Stimulated activated CD4-positive, alpha-beta T cell treated with anti-CD3 and anti-CD28 coated beads, Interleukin-1b, Interleukin-23, amount 100 ng/mL, for 24 hours (primary cell): ENCODE measurements at places on chromosomes 1 and 21.

GRCh38 chr21:35015435-35016024, 33.6 kb downstream of the RUNX1 start:
- no peak for DNase-seq

DNA sequence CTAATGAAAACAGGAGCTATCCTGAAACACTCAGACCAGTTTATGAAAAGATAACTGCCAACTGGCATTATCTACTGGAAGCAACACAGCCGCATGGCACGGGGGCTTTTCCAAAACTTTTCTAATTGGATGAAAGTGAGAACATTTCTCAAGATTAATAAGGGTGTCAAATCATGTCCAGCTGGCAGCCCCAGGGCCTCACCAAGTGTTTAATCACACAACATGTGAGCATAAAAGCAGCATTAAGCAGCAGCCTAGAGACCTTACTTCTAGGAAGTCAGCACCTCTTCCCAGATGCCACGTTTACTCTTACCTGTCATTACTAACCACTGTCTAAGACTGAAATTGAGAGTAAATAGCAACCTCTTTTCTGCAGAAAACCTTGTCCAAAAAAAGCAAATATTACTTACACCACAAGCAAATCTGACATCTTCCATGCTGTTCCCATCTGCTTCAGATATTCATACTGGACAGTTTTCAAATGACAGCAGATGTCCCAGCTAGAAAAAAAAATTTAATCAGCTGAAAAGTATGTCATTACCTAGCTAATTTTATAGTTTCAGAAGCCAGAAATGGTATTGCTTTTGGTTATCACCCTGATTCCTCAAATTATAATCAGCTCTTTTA, 341.5 kb upstream of the ZP4 start:
- no peak for DNase-seq

GRCh38 chr1:202890392-202890791, 1.4 kb upstream of the RABIF start:
- DNase-seq, result no peak

- DNase-seq, result peak; percentile 35
These were observed 66.6 kb upstream of the LAPTM5 start for GRCh38 chr1:30823969-30824735.

GRCh38 chr1:116711263-116711840, 42.9 kb upstream of the CD2 start:
- DNase-seq, result peak; percentile 13

- no peak for DNase-seq
These were observed 41.9 kb downstream of the UBE2G2 start for GRCh38 chr21:44759628-44760285.

GRCh38 chr21:41973427-41973831, 19.6 kb upstream of the C2CD2 start:
- DNase-seq, result no peak

DNA sequence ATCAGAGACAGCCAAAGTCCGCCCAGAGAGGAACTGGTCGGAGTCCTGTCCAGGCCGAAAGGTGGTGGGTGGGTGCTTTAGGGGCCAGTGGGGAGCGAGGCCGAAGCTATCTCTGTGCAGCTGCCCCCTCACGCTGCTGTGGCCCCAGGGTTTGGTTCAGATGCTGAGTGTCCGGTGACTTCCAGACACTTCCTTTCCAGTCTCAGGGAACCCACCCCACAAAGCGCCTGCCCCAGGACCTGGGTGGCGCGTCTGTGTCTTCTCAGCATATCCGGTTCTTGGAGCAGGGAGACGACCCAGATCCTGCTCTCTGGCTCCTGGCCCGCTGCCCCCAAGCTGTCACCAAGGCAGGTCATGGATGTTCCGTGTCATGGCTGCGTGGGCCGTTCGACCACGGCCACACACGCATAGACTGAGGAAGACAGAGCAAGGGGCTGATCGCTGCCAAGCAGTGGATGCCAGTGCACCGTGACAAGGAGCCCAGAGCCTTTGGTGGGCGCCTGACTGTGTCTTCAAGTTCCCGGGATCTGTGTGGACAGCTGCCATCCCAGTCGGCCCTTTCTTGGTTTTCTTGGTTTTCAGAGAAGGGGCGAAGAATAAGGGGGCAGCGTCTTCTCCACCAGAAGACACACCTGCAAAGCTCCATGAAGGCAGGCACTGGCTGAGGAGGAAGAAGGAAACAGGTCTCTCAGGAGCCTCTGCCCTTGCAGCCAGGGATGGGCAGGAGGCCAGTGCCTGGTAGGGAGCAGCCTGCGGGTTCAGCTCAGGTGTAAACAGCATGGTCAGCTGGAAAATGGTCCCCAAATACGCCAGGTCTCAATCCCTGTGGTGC, 22.9 kb upstream of the COL18A1 start:
- DNase-seq, result no peak

DNA sequence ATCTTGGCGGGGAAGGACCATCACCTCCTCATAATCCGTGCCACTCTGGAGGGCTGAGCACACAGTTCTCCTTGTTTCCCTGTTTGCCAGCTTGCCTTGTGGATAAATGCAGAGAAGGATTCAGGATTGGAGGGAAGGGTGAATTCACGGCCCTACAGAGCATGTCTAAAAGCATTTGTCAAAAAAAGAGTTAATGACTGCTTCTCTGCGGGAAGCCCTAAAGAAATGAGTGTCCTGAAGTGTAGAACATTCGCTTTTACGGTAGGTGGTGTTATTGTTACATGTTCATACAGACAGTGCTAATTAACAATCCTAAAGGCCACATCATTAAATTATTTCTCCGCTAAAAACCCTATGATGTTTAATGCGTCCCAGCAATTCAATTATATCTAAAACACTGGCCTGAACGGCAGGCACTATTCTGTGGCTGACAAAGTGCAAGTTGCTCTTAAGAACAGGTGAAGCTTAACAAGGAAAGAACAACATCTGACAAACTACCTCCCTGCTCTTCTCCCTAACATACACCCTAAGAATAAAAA, 112.3 kb upstream of the NFIA start:
- no peak for DNase-seq

GRCh38 chr21:34075760-34076660, 2.6 kb downstream of the MRPS6 start:
- no peak for DNase-seq

- DNase-seq, result no peak
These were observed 58.3 kb upstream of the FASLG start for GRCh38 chr1:172600615-172601014.

DNA sequence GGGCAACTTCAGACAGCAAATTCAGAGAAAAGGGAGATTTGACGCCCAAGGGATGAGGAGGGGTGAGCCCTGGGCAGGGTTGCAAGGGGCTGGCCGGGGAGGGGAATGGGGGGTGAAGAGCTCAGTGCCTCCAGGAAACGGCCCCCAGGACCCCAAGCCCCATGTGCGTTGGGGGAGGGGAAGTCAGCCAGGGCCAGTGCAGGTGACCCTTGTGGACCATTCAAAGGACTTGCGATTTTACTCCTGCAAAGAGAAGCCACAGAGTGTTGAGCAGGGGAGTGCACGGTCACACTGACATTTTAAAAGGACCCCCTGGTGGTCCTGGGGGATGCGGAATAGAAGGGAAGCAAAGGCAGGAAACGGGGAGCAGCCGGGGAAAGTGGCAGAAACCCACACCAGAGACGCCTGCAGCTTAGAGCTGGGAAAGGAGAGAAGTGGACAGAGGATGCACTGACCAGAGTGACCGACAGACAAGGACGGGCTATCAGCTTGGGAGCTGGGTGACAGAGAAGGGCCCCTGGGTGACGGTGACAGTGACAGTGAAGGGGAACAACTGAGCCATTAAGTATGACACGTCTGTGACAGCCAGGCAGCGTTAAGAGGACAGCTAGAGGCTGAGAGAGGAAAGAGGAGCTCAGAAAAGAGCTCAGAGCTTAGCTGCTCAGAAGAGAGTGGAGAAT, 54.0 kb upstream of the TMEM51 start:
- no peak for DNase-seq

DNA sequence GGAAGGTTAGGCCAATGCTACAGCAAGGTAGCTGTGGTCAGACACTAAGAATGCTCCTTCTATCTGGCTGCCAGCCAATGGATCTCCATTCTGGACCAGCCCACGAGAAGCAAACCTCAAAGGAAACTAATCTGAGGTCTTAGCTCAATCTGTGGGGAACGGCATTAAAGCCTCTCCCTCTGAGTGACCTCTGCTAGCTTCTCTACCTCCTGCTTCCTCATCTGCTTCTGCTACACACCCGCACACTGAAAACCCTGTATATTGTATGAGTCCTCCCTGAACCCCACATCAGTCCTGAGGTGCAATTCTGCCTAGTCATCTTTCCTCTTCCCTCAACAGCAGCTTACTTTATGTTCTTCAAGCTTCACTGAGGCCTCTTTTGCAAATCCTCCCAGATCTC, 6.9 kb upstream of the GALE start:
- no peak for DNase-seq

DNA sequence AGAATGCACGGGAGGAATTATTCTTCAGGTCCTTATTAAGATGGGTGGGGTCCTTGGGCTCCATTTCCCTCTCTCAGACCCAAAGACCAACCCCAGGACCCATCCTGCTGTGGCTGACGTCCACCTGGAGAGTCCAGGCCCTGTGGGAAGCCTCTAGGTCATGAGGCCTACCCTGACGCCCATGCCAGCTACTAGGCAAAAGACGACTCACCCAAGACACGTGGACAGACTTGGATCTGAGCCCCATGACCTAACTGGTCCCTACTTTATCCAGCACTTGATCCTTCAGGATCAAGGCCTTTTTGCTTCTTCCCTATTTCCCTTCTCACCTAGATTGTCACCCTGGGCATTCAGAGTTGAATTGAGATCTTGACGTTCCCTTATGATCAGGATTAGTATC, 56.0 kb upstream of the CASZ1 start:
- no peak for DNase-seq

DNA sequence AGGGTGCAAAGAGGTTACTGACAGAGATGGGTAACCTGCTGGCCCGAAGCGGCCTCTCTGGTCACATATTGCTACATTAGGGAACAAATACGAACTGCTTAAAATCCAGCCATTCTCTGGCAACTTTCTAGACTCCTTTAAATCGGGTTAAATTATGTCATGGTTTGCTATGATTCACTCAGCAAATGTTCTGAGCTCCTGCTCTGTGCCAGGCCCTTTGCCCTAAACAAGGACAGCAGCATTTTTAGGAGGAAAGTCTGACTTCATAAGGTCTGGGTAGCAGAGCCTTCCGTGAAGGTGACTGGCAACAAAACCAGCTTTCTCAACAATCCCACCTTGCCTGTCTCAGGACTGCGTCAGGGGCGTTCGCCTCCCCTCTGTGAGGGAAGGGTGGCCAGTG, 15.4 kb downstream of the ZP4 start:
- no peak for DNase-seq

GRCh38 chr1:203624341-203624712, 2.3 kb upstream of the ATP2B4 start:
- no peak for DNase-seq

DNA sequence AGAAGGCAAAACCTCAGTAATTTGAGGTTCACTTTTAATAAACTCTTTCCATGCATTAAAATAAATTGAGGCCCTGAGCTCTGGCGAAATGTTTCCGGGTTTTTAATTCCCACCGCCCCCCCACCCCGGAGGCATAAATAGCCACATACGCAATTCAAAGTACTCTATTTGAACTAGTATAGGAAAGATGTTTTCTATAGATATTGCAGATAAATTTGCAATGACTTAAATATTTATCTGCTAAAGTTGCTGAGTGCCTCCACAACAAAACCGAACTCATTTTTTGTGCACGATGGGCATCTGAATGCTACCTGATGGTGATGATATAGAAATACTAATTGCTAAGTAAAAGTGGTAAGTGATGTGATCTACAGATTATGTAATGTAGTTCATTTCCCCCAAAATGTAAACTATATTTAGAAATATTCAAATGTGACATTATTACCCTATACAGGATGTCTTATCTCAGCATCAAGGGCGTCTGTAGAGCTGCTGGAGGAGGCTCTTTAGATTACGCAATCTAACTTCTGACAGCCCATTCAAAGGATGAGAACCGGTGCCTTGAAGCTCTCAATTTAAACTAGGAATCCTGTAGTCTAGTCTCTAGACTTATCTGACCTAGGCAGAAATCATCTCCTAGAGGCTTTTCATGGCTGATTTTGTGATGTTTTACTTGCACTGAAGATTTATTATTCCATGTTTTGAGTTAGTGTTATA, 8.5 kb downstream of the IRF2BP2 start:
- DNase-seq, result no peak

- no peak for DNase-seq
These were observed 122.3 kb upstream of the BACE2 start for GRCh38 chr21:41045534-41046268.

- DNase-seq, result no peak
These were observed 2.8 kb downstream of the PSMA5 start for GRCh38 chr1:109423498-109423897.

DNA sequence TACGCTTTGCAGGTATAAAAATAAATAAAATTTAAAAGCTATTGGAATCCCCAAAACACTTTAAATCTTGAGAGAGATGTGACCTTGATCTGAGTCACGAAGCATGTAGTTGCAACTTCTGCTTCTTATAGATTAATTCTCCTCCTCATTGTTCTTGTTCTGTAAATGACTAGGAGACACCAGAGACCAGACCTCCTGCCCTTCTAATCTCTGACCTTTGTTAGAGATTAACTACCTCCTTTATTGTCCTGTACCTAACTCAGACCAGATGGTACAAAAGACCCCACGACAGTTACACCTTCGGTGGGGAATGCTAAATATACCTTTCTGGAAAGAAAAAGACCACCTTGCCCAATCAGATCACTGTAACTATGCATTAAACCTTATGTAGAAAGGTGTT, 76.9 kb upstream of the NEK2 start:
- DNase-seq, result no peak
